RWPE1 (cell line): ENCODE measurements at places on chromosomes 1 and 21.

DNA sequence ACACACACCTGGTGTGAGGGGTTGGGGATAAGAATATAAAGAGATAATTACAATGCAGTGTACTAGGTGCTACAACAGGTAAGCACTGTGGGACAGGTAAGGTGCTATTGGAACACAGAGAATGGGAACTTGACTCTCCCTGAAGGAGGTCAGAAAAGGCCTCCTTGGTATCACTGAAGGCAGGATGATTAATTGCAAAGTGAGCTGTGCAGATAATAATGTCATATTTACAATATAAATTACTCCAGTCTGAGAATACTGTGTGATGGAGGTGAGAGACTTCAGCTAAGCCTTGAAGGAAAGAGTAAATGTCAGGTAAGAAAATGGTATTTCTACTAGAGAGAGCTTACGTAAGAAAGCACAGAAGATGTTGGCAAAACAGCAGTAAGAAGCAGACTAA, 91.6 kb downstream of the EPS15 start:
- no peak for DNase-seq

DNA sequence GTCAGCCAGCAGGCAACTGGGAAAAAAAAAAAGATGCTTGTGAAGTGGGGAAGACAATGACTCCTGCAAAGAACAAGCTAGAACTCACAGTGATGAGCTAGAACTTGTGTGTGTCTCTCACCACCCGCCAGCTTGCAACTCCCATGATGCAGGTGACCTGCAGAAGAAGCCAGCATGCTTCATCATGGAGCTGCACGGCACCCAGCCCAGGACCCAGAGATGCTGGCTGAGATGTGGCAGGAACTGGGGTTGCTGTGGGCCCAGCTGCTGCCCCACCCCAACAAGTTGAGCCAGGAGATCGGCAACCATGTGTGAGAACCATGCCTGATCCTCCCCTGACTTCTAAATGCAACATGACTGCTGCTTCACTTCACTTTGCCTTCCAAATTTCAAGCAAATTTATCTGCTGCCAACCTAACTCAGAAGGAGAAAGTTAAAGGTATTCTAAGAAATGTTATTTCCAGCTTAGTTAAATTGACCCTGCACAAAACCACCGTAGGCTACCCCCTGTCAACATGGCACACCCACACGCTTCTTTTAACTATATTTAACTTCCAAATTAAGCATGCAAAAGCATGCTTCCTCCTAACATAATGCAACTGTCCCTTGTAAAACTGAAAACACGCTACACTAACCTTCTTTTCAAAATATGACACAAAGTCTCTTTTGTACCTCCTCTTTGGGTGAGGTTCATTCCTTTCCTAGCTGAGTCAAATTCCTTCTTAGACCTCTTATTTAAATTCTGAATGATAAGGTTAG, 166.0 kb upstream of the IGSF21 start:
- DNase-seq, result no peak

GRCh38 chr21:45461806-45462341, 56.9 kb downstream of the COL18A1 start:
- DNase-seq, result no peak

DNA sequence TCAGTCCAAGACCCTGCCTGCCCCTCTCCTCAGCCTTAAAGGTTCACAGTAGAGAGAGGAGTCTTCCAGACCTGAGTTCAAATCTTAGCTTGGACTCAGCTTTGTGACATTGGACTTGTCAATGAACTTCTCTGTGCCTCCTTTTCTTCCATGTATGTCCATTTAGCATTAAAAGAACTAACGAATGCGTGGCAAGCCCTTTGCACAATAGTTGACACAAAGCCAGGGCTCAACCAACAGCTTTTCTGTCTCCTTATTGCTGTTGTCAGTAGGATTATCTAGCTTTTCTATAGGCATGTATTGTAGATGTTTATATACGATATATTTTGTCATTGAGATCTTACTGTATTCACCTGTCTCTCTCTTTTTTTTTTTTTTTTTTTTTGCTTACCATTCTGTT, 450.8 kb downstream of the PTPRU start:
- no peak for DNase-seq

- no peak for DNase-seq
Measured at GRCh38 chr1:15132965-15133364, 20.6 kb upstream of the TMEM51 start.

- no peak for DNase-seq
Measured at GRCh38 chr1:77672374-77672773, 10.1 kb downstream of the ZZZ3 start.

DNA sequence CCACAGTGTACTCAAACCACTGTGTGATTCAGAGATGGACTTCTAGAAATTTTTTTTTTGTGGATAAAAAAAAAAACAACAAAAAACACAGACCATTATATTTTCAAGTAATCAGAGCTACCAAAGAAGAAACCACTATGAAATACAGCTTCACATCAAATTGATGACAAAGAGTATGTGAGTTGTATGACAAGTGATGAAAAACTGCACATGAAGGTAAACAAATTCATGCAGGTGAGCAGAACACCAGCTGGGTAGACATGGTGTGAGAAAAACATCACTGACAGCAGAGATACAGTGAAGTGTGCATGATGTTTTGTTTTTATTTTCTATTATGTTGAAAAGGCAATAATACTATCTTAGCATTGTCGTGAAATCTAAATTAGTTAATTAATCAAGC, 8.0 kb upstream of the PTPRC start:
- DNase-seq, result no peak

GRCh38 chr1:78426408-78426807, 64.4 kb upstream of the PTGFR start:
- DNase-seq, result no peak

- no peak for DNase-seq
Measured at GRCh38 chr1:167077128-167077867, 12.9 kb downstream of the GPA33 start.

GRCh38 chr1:31183927-31184554, 55.6 kb downstream of the NKAIN1 start:
- peak; percentile 51 for DNase-seq

DNA sequence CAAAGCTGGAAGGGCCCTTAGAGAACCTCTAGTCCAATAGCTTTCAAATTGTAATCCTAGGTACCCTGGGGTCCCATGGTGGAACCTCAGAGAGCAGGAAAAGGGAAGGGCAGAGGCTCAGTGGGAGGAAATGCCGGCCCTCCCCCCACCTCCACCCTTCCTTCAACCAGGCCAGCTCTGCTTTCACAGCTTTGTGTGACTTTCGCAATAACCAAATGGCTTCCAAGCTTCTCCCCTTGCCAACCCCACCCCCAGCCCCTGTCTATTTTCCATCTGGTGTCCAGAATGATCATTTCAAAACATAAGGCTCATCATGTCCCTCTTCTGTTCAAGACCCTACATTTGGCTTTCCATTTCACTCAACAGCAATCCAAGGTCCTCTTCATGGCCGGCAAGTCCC, 74.4 kb downstream of the CD58 start:
- no peak for DNase-seq

DNA sequence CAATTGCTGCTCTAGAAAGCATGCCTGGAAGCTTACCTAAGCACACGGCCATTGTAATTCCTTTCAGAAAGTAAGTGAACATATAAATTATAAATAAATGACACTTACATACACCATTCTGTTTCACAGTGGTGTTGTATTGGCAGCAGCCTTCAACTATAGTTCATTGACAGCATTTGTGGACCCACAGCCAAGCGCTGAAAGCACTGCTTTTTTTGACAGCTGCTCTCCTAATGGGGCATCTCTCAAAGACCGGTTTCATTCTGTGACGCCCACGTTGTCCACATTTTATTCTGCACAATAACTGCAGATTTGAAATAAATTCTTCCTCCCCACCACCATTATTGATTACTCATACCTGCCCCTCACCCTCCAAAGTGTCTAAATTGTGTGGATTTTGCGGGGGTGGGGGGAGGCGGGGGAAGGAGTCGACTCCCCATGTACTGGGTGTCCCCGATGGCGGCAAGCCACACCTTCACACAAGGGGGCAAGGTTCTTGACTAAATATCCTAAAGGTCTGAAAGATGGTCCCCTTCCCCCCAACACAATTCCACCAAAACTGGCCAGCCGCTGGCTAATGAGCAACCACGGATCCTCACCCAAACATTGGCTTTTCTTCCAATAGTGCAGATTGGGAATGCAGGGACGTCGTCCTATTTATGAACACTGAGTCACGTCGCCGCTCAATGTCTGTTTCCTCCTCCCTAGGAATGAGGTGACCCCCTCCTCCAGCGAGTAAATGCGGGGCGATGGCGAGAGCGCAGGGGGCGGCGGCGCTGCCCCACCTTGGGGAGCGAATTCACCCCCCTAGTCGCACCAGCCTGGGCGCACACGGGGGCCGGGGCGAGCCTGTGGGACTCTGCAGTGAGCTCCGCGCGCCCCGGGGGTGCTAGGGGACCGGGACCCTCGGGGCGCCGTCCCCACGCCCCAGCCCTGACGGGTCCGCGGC, 960 bp downstream of the RCAN1 start:
- DNase-seq, result peak; percentile 30

- no peak for DNase-seq
Measured at GRCh38 chr1:75727571-75727970, 3.1 kb downstream of the ACADM start.

DNA sequence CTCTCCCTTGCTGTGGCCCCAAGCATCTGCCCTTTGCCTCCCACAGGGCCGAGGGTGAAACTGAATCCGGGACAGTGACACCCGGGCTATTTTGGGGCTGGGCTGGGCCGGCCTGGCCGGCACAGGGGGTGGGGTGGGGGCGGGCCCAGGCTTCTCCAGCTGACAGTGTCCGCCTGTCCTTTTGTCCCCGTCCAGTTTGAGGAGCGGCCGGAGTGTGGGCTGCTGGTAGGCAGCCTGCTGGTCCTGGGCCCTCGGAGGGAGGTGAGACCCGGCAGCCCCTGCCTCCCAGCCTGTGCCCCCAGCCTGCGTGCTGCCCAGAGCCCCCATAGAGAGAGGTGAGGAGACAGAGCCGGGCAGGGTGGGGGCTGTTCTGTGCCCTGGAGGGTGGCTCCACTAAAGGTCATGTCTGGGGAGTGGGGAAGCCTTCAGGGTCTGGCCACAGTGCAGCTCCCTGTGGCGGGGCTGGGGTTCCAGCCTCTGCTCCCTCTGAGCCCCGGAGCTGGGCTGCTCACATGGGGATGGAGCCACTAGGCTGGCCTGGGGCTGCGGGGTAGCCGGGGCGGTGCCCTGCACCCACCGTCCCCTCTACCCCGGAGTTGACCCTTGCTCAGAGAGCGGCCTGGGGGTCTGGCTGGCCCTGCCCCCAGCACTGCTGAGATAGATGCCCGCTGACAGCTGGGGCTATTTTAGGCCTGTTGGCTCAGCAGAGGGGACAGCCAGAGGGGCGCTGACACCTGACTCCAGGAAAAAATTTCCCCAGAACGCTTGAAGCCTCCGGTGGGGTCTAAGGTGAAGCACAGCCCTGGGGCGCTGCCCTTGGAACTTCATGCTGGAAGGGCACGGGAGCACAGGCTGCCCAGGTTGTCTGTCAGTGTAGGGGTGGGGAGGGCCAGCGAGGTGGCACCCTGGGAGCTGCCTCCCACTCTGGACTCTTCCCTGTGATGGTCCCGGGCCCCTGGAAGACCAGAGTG, at the start of gene OBSCN:
Gene OBSCN, plus strand, starts transcription at position 194 of the 971 bp plus-strand sequence. CDS start 3,740 bp downstream, outside the sequence.
- no peak for DNase-seq
